Left ventricle myocardium superior (tissue), 1 donor: ENCODE measurements at places on chromosomes 16 and 17. TPM values are rescaled to one million over a fixed set of nuclear protein-coding genes. Genes with fewer than 3 reads are reported as not detected.

- DNase-seq = no peak
These were observed 9.6 kb upstream of the GP2 start for GRCh38 chr16:20336955-20337354.

Gene KIF2B
- total RNA-seq = not detected

DNA sequence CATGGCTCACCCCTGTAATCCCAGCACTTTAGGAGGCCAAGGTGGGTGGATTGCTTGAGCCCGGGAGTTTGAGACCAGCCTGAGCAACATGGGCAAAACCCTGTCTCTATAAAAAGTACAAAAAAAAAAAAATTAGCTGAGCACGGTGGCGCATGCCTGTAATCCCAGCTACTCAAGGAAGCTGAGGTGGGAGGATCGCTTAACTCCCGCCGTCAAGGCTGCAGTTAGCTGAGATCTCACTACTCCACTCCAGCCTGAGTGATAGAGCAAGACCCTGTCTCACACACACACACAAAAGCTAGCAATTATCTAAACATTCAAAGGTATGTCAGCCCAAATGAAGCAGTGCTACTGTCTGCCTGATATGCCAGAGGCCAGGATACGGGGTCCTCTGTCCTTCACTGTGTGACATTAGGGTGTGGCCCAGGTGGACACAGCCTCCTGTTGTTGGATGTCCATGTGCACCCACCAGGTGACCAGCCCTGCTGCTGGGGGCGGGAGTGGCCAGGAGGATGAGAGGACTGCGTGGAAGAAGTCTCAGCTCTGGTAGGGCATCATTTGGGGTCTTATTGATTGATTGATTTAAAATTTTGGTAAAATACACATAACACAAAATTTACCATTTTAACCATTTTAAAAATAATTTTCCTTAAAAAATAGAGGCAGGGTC, 3.9 kb downstream of the NLRC3 start:
- DNase-seq = no peak

Gene KRT23
- total RNA-seq = not detected

Gene IQCK
- total RNA-seq = 6.5 TPM

Gene TMIGD1
- total RNA-seq = not detected

Gene ASPA
- 3.7 TPM for total RNA-seq
